HepG2 (cell line): ENCODE measurements at places on chromosomes 1 and 21.

GRCh38 chr1:234889643-234890042 is 239.0 kb downstream of the TOMM20 start:
- no peak for DNase-seq
- peaks cover 76% of the 10 kb centered on the region for H3K4me1 ChIP-seq
- no peak overlapping the region for H3K27ac ChIP-seq
- no peak overlapping the region for H3K4me3 ChIP-seq
- no peaks in the 10 kb centered on the region for H3K36me3 ChIP-seq

DNA sequence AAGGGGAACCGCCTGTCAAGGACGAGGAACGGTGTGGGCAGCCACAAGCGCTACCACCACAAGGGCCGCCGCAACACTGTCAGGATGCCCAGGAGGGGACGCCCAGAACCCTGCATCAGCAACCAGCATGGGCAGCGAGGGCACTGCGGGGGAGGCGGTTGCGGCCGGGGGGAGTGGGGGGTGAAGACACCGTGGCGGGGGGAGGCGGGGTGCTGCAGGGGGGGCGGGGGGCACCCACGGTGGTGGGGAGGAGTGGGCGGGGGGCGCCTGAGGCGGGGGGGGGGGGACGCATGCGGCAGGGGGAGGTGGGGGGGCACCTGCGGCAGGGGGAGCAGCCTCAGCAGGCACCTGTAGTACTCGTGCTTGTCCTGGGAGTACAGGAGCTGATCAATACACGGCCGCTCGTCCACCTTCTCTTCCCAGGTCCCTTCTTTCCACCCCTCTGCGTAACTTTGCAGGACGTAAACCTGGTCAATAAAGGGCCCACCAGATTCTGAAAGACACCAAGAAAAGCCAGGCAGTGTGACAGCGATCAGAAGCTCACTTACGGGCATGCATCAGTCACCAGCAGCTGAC is 4.6 kb downstream of the POFUT2 start:
- H3K27me3 ChIP-seq: no peaks in the 10 kb centered on the region
- H3K4me3 ChIP-seq: no peak overlapping the region
- H3K4me1 ChIP-seq: peaks cover 5% of the 10 kb centered on the region
- no peak for DNase-seq
- H3K36me3 ChIP-seq: peaks cover 27% of the 10 kb centered on the region

- no peak overlapping the region for H3K27ac ChIP-seq
- H3K4me1 ChIP-seq: no peaks in the 10 kb centered on the region
- H3K36me3 ChIP-seq: no peaks in the 10 kb centered on the region
- no peak for DNase-seq
Measured at GRCh38 chr1:210621712-210622111, 293.0 kb downstream of the HHAT start.

- no peak for DNase-seq
- H3K27ac ChIP-seq: no peak overlapping the region
- no peaks in the 10 kb centered on the region for H3K4me1 ChIP-seq
- H3K4me3 ChIP-seq: no peak overlapping the region
- H3K27me3 ChIP-seq: no peaks in the 10 kb centered on the region
Measured at GRCh38 chr1:111963985-111964738, 25.3 kb downstream of the KCND3 start.

- peaks cover 49% of the 10 kb centered on the region for H3K36me3 ChIP-seq
- no peak for DNase-seq
- H3K27me3 ChIP-seq: no peaks in the 10 kb centered on the region
- no peaks in the 10 kb centered on the region for H3K4me1 ChIP-seq
- H3K27ac ChIP-seq: no peak overlapping the region
- no peak overlapping the region for H3K4me3 ChIP-seq
Measured at GRCh38 chr1:224411766-224412165, 22.8 kb downstream of the WDR26 start.

- no peaks in the 10 kb centered on the region for H3K4me1 ChIP-seq
- no peak for DNase-seq
- no peaks in the 10 kb centered on the region for H3K36me3 ChIP-seq
- no peak overlapping the region for H3K4me3 ChIP-seq
- H3K27me3 ChIP-seq: peaks cover 68% of the 10 kb centered on the region
- no peak overlapping the region for H3K27ac ChIP-seq
Measured at GRCh38 chr1:3017440-3018050, 3.7 kb upstream of the ACTRT2 start.

DNA sequence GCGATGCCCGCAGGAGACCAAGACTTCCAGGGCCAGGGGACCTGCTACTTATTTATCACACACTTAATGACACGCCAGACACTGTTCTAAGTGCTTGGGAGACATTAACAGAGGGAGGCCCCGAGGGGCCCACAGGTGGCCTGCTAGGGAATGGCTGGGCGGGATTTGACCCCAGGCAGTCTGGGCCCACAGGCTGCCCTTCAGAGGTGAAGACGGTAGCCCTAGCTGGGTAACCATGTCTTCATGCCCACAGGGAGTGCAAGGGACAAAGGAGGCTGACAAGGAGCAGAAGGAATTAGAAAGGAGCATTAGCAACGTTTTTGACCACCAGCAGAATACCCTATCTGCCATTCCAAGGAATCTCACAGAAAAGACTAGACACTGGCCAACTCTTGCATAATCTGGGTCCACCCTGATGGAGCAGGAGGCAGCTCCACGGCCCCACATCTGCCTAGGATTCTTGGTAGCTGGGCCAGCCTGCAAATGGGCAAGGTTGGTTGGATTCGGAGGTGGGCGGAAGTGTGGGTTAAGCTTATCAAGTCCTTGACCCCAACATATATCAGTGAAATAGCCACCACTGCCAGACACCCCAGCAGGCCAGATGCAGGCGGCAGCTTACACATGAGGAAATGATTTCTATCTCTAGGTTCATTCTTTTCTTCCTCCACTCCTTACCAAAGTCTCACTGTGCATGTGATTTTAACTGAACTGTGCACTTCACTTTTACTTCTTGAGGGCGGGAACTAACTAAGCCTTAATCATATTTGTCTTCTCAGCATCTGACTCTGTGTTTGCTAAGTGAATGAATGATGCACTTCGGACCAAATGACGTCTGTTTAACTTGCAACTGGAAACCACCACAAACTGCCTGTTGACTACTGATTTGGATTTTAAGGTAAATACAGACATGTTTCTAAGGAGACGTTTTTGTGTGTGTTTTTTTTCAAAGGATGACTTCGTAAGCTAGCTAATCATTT is 3.4 kb upstream of the ETS2 start:
- peaks cover 77% of the 10 kb centered on the region for H3K4me1 ChIP-seq
- no peaks in the 10 kb centered on the region for H3K36me3 ChIP-seq
- H3K27ac ChIP-seq: peak overlapping the region; percentile 69
- DNase-seq: peak; percentile 93
- H3K4me3 ChIP-seq: no peak overlapping the region
- no peaks in the 10 kb centered on the region; the same call in 2 of the 3 replicates for H3K27me3 ChIP-seq

DNA sequence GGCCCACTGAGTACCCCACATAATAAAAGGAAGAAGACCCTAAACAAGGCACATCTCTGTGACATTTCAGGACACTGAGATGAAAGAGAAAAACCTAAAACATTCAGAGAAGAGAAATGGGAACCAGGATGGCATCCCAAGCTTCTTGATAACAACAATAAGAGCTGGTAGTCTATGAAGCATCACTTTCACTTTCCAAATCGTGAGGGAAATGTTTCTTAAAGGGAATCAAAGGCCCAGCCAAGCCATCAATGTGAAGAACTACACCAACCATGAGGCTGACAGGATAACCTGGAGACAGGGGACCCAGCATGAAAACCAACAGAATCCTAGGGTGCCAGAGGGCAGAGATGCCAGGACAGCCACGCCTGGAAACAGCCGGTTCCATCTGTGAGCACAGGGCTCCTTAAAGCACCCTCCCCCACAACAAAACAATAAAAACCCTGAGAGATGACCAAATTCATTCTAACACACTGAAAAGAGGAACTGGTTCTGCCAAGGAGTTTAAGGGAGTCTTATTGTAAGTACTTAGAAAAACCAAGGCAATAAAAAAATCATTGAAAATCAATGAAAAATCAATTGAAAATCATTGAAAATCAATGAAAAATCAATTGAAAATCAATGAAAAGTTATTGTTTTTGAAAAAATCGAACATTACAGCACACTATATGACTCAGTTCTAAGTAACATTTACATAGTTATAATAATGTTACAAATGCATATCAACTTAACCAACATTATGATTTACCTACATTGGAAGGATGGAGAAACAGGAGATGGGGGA is 141.5 kb upstream of the ERG start:
- no peaks in the 10 kb centered on the region for H3K27me3 ChIP-seq
- no peak for DNase-seq
- H3K4me1 ChIP-seq: no peaks in the 10 kb centered on the region
- H3K4me3 ChIP-seq: no peak overlapping the region
- no peak overlapping the region for H3K27ac ChIP-seq
- H3K36me3 ChIP-seq: no peaks in the 10 kb centered on the region

- no peaks in the 10 kb centered on the region for H3K27me3 ChIP-seq
- H3K4me1 ChIP-seq: no peaks in the 10 kb centered on the region
- no peak for DNase-seq
Measured at GRCh38 chr1:211101481-211101880, 32.5 kb downstream of the KCNH1 start.

DNA sequence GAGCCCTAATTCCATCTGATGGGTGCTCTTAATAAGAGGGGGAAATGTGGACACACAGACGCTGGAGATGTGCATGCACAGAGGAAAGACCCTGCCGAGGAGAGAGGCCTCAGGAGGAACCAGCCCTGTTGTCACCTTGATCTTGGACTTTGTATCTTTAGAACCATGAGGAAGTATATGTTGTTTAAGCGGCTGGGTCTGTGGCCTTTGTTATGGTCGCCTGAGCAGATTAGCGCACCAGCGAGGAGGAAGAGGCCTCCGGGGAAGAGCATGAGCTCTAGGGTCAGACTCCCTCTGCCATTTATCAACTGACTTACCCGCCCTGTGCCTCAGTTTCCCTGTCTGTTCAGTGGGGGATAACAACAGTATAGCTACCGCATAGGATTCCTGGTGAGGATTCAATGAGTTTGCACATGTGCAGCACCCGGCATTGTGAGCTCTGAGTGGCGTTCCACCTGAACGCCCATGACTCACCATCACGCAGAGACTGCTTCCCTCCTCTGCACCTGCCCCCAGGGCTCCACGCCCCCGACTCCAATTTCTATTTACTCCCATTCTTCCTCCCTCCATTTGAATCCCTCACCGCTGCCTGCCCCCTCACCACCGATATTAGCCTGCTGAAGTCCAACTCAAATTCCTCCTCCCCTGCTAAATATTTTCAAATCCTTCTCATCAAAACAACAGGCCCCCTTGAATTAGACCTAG is 67.2 kb downstream of the ATP5PO start:
- H3K36me3 ChIP-seq: no peaks in the 10 kb centered on the region
- no peaks in the 10 kb centered on the region; the same call in 1 of the 2 replicates for H3K27me3 ChIP-seq
- no peak overlapping the region for H3K27ac ChIP-seq
- peaks cover 49% of the 10 kb centered on the region for H3K4me1 ChIP-seq
- H3K4me3 ChIP-seq: peak overlapping the region; percentile 28; the same call in 1 of the 2 replicates

DNA sequence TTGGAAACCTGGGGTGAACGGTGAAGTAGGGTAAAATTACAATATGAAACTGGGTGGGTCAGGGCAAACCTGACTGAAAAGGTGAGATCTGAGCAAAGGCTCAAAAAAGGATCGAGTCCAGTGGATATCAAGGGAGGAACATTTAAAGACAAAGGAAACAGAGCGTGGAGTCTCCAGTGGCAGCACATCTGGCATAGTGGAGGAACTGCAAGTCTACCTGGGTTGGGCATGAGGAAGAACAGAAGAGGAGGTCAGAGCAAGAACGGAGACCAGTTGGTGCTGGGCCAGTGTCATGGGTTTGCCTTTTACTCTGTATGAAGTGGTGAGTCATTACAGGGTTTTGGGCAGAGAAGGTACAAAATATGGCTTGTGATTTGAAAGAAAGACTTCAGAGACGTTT is 163.7 kb downstream of the NTPCR start:
- no peak for DNase-seq
- H3K4me3 ChIP-seq: no peak overlapping the region
- H3K36me3 ChIP-seq: no peaks in the 10 kb centered on the region
- no peaks in the 10 kb centered on the region for H3K27me3 ChIP-seq
- H3K4me1 ChIP-seq: peaks cover 5% of the 10 kb centered on the region; the same call in 1 of the 2 replicates

- no peaks in the 10 kb centered on the region for H3K36me3 ChIP-seq
- H3K4me1 ChIP-seq: no peaks in the 10 kb centered on the region
- H3K27me3 ChIP-seq: no peaks in the 10 kb centered on the region
- no peak overlapping the region for H3K27ac ChIP-seq
- DNase-seq: no peak
- H3K4me3 ChIP-seq: no peak overlapping the region
Measured at GRCh38 chr1:203238535-203238934, 9.1 kb upstream of the CHIT1 start.

- H3K4me3 ChIP-seq: no peak overlapping the region
- DNase-seq: no peak
- no peaks in the 10 kb centered on the region for H3K27me3 ChIP-seq
- no peaks in the 10 kb centered on the region for H3K4me1 ChIP-seq
Measured at GRCh38 chr1:176854121-176854520, 310.4 kb downstream of the ASTN1 start.

DNA sequence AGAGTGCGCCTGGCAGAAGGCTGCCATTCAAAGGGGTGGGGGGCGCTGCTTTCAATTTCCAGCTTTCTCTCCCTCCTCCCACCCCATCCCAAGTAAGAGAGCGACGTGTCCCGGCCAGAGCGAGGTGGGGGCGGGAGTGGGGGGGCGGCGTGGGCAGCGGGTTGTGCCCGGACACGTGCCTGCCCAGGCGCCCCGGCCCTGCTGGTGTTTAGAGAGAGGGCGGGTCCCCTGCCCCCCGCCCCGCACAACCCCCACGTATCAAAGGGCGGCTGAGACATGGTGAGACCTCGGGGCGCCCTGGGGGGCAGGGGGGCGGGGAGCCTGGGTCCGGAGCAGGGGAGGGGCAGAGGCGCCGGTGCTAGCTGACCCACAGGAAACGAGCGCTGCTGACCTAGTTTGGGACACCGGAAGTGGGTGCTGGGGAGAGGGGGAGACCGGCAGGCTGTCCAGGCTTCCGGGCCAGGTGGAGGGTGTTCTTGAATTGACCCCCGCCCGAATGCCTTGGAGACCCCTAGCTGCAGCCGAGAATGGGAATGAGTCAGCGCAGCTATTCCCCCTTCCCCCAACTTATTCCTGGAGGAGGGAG is 1.3 kb downstream of the ZBTB7B start:
- peak; percentile 70 for DNase-seq
- peak overlapping the region; percentile 98 for H3K4me3 ChIP-seq
- H3K27me3 ChIP-seq: no peaks in the 10 kb centered on the region
- peaks cover 60% of the 10 kb centered on the region for H3K4me1 ChIP-seq
- no peaks in the 10 kb centered on the region for H3K36me3 ChIP-seq
- peak overlapping the region; percentile 97 for H3K27ac ChIP-seq

- no peaks in the 10 kb centered on the region for H3K27me3 ChIP-seq
- H3K4me1 ChIP-seq: no peaks in the 10 kb centered on the region
- DNase-seq: no peak
- H3K4me3 ChIP-seq: no peak overlapping the region
Measured at GRCh38 chr1:115133440-115133839, 44.1 kb upstream of the TSPAN2 start.

- no peak for DNase-seq
- peaks cover 3% of the 10 kb centered on the region for H3K27me3 ChIP-seq
- H3K36me3 ChIP-seq: no peaks in the 10 kb centered on the region
- no peaks in the 10 kb centered on the region for H3K4me1 ChIP-seq
- H3K4me3 ChIP-seq: no peak overlapping the region
- H3K27ac ChIP-seq: no peak overlapping the region
Measured at GRCh38 chr1:18142471-18142870, 34.9 kb downstream of the IGSF21 start.
